ENCODE measurements at places on chromosomes 6 and 20.

DNA sequence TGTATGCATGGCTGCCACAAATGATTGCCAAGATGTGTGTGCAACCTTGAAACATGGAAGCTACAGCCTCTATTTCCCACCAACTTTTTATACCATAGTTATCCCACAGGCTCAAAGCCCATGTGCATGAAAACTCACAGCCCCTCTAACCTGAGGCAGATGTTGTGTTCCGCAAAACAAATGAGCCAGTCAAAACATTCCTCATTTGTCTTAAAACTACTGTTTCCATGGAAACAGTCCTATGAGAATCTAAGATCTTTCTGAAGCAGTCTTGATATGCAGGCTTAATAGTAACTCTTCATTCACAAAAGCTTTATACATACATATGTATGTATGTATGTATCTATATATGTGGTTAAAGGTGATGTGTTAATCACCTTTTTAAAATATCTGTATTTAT lies 31.2 kb upstream of the MANEA start:
- no peak overlapping the region for H3K27ac ChIP-seq
- no peaks in the 10 kb centered on the region for H3K27me3 ChIP-seq
- no peaks in the 10 kb centered on the region for H3K36me3 ChIP-seq
- DNase-seq = no peak
- no peaks in the 10 kb centered on the region for H3K4me1 ChIP-seq
- no peak overlapping the region for H3K4me3 ChIP-seq

DNA sequence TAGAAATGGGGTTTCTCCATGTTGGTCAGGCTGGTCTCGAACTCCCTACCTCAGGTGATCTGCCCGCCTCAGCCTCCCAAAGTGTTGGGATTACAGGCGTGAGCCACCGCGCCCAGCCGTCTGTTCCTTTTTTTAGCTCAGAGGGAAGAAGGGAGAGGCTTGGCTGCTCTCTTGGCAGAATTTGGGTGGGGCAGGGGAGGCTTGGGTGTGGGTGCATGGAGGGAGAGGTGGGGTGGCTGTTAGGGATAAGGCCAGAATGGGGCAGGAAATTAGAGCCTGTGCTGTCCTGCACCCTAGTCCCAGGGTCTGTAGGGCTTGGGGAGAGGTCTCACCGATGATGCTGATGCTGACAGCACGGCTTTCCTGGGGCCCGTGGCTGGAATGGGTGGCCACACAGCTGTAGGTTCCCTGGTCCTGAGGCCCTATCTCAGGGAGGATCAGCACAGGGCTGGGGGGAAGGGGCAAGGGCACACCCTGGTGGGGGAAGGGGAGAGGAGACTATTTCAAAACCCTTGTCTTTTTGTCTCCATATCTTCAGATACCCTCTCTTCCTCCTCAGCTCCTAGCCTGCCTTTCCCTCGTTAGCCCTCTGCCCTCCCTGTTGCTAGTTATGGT lies 2.0 kb downstream of the AGER start:
- no peak for DNase-seq
- no peak overlapping the region for H3K4me3 ChIP-seq

GRCh38 chr6:14444295-14444972 lies 326.9 kb downstream of the CD83 start:
- H3K27ac ChIP-seq = no peak overlapping the region
- no peaks in the 10 kb centered on the region for H3K27me3 ChIP-seq
- H3K36me3 ChIP-seq = no peaks in the 10 kb centered on the region
- no peak for DNase-seq
- no peaks in the 10 kb centered on the region for H3K4me1 ChIP-seq

DNA sequence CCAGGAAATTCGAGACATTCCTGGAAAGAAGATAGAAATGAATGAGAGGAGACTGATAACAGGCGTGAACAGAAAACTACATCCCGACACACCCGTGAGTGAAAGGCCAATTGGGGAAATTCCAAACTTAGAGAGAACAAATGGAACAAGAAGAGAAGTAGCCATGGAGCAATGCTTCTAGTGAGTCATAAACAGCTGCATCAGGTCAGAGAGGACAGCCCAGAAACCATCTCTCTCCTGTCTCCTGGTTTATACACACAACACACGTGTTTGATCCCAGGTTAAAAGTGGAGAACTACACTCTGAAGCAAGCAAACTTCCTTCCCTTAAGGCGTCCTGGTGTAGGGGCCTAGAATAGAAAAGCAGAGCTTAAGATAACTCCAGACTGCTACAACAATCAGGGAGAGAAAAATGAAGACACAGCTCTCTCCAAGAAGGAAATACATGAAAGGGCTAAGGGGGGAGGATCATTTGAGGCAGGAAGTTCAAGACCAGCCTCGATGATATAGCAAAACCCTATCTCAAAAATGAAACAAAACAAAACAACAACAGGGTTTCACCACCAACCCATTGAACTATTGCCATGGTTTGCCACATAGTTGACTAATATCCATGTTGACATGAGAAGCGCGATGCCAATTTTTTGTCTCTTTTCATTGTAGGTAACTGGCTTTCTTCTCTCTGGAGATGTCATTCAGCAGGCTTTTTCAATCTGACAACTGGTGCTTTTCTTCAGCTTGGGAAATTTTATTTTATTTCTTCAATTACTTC lies 26.9 kb downstream of the NRN1 start:
- no peaks in the 10 kb centered on the region for H3K4me1 ChIP-seq
- H3K27ac ChIP-seq = no peak overlapping the region
- no peak for DNase-seq

DNA sequence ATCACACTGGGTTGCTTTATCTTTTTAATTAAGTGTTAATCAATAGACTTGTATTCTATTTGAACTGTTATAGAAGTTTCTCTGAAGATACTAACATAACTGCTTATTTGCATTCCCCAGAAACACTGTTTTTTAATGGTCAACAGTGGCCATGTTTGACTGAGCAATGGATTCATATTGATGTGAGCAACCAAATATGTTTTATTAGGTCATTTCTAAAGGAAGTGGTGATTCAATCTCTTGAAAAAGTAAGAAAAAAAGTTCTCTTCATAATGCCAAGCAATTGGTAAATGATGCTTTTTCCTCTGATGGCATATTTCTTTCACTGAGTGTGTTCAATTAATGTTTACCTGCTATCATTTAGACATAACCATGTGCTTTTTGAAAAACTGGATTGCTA lies 593.0 kb upstream of the CITED2 start:
- no peaks in the 10 kb centered on the region for H3K27me3 ChIP-seq
- H3K36me3 ChIP-seq = no peaks in the 10 kb centered on the region
- no peak overlapping the region for H3K4me3 ChIP-seq
- H3K4me1 ChIP-seq = no peaks in the 10 kb centered on the region
- no peak for DNase-seq

- H3K36me3 ChIP-seq = no peaks in the 10 kb centered on the region
- no peak overlapping the region for H3K4me3 ChIP-seq
- no peak overlapping the region for H3K27ac ChIP-seq
- peaks cover 5% of the 10 kb centered on the region for H3K27me3 ChIP-seq
Measured at GRCh38 chr6:150230832-150231524, 88.1 kb downstream of the PPP1R14C start.

- no peaks in the 10 kb centered on the region for H3K36me3 ChIP-seq
- no peak overlapping the region for H3K27ac ChIP-seq
- no peaks in the 10 kb centered on the region for H3K4me1 ChIP-seq
- H3K4me3 ChIP-seq = no peak overlapping the region
Measured at GRCh38 chr6:74213995-74214394, 518.0 kb downstream of the CD109 start.

Data from iPS DF 6.9 (cell line).